Fibroblast of skin of left quadriceps (primary cell): ENCODE measurements at places on chromosomes 1 and 21.

GRCh38 chr21:41482301-41482700, 25.7 kb downstream of the TMPRSS2 start:
- peak; percentile 41 for DNase-seq

- DNase-seq, result peak; percentile 6
Measured at GRCh38 chr1:230754796-230755195, 7.6 kb downstream of the CAPN9 start.

- no peak for DNase-seq
Measured at GRCh38 chr1:216926720-216927510, 203.7 kb upstream of the ESRRG start.

GRCh38 chr1:210850556-210850955, 283.4 kb downstream of the KCNH1 start:
- no peak for DNase-seq

DNA sequence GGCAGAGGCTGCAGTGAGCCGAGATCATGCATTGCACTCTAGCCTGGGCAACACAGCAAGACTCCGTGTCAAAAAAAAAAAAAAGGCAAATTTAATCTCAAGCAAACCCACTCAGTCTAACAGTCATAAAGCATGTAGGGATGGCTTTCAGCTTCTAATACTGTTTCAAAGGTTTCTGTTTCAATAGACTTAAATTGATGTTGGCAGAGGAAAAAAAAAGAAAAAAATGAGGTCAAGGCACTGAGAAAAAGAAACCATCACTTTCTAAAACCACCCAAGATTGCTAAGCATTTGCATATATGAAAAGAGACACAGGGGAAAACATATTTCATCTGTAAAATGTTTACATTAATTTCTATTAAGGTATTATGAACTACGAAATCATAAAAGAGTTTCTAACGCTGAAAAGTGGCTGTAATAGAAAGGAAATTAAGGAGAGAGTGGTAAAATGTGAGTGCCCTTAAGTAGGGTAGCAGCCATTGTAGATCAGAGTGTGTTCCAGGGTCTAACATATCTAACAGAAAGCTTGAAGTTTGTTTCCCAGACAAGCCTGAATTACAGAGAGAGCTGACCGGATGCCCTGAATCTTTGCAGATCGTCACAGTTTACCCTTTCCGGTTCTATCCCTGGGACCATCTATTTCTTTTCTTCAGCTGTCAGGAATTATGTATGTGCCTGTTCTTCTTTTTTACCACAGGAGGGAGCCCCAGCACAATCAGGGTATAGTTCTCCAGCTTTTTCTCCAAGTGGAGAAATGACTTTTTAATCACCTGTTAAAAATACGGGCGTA, 70.0 kb downstream of the PLD5 start:
- peak; percentile 9 for DNase-seq

DNA sequence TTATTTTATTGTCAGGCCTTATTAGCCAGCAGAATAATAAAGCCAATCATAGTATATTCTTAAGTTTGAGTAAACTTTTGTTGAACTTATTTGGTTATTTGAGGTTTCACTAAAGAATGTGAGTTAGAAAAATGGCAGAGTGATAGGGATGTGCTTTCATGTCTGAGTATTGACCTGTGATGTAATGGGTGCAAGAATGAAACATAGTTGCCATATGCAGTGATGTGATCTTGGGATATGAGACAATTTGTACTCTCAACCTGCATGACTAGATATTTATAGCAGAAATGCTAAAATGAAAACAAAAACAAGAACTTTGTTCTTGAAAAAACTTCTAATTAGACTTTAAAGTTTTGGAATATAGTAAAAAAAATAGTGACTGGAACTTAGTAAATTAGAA, 97.9 kb downstream of the DISP1 start:
- DNase-seq, result no peak

- DNase-seq, result no peak
Measured at GRCh38 chr1:215992620-215993019, 425.5 kb downstream of the KCTD3 start.

GRCh38 chr1:155978973-155979429, 654 bp upstream of the ARHGEF2 start:
- no peak for DNase-seq

GRCh38 chr1:23500466-23500865, 16.5 kb upstream of the ASAP3 start:
- no peak for DNase-seq

DNA sequence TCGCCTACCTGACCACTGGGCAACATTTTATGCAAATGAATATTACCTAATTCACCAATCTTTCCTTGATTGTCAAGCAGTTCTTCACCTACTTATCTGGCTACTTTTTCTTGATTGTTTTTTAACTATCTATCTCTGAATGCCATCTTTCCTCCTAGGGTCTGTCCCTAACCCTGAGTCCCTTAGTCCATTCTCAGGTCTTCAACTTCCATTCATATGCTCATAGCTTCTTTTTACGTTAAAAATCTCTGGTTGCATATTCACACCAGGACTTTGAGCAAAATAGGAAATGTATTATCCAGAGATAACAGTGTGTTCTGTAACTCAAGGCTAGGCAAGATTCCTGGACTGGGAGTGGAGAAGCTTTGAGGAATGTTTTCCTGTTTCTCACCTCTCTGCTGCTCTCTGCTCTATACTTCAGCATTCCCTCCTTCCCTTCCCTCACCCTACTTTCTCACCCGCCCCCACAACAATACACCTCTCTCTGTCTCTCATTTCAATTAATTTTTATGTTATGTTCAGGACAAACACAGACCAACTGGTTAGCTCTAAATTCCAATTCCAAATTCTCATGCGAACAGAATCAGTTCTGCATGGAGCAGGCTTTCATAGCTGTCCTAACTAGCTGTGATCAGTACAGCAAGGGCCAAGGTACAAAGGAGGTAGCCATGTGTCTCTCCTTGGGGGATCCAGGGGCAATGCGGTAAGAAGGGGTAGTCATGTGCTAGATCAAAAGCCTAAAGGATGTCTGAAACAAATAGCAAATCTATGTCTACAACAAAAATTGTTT, 278.4 kb downstream of the USH2A start:
- no peak for DNase-seq

GRCh38 chr1:3620708-3621107, 4.1 kb upstream of the TPRG1L start:
- no peak for DNase-seq

DNA sequence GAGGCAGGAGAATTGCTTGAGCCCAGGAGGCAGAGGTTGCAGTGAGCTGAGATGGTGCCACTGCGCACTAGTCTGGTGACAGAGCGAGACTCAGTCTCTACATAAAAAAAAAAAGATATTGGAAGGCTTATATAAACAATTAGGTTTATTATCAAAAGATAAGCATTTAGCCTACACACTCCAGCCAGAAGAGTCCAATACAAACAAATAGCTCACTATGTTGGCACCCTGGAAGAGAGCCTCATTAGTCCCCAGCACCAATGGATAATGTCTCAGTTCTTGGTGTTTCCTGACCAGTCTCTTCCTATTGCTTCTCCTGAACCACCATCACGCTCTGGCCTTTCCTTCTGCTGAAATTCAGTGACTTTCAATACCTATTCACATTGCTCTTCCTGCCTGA, 48.6 kb upstream of the ATP1A1 start:
- no peak for DNase-seq

DNA sequence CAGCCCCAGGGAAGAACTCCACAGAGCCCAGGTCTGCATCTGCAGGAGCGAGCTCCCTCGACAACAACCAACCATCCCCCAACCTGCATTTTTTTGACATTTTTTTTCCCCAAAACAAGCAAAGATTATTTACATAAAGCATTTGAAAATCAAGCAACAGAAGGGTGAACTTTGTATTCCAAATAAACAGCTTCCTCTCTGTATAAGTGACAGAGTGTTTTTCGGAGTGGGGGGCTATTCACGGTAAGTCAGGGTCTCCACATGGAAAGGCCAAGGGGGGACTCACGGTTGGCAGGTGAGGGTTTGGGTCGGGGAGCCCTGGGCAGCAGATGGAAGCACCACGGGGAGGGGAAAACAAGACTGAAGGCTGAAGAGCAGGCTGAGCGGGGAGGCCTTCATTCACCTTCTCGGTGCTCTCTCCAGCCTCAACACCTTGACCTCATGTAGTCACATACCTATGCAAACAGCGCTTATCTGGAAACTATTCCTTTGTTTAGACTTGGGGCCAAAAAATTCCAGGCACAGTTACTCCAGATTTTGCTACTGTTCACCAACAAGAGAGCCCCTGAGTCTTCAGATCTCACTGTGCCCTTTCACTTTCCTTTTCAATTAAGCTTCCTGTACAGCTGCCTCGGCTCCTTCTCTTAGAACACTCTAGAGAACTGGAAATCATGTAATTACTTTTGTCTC, 27.6 kb downstream of the C2CD2 start:
- peak; percentile 10 for DNase-seq

DNA sequence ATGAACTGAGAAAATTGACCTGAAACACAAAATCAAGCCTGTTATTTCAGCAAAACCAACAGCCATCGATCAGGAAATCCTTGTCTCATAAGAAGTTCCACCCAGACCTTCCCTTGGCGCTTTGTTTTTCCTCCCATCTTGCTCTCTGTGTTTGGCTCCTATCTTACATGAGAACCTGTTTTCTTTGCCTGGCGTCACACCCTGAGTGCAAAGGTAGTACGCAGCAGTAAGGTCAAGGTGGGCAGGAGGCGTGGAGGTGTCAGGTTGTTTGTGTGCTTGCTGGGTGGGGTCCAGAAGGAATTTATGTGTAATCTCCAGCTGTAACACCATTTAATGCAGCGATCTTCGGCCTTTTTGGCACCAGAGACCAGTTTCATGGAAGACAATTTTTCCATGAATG, 50.5 kb downstream of the C1orf21 start:
- no peak for DNase-seq

GRCh38 chr21:36784947-36785346, 86.0 kb downstream of the SIM2 start:
- DNase-seq, result no peak

- DNase-seq, result no peak
Measured at GRCh38 chr1:230163719-230164118, 96.7 kb downstream of the GALNT2 start.

GRCh38 chr1:167592475-167592874, 37.6 kb upstream of the RCSD1 start:
- DNase-seq, result no peak

- peak; percentile 68 for DNase-seq
Measured at GRCh38 chr1:79128722-79129121, 122.2 kb upstream of the ADGRL4 start.

DNA sequence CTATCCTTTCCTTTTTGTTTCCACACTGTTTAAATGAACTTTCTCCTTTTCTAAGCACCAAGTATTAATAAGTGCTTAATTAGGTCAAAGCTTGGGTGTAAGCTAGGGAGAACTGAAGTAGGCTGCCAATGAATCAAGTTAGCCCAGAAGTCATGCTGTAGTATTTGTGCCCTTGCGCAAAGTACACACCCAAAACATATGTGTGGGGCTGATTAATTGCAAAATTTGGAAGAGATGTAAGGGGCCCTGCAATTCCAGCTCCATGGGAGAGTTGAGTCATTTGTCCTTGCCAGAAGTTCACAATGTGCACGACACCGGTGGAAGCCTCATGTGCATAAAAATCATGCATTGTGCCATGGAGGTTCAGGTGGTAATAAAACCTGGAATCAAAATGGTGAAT, 18.6 kb upstream of the NTNG1 start:
- DNase-seq, result no peak

DNA sequence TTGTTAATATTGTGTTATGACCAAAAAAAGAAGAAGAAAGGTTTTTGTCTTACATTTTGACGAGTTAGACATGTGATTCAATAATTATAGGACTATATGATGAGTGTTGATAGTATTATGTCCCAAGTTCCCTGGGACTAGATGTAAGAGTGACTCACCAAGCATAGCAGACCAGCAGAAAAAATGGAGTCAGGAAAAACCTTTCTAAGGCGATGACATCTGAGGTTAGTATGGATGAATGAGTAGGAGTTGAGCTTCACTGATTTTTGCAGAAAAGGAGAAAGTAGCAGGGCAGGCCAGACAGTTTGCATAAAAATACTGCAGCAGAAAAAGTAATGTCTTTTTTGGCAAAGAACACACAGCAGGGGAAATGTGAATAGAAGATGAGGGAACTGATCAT, 1041.3 kb upstream of the ADGRL4 start:
- DNase-seq, result peak; percentile 89

DNA sequence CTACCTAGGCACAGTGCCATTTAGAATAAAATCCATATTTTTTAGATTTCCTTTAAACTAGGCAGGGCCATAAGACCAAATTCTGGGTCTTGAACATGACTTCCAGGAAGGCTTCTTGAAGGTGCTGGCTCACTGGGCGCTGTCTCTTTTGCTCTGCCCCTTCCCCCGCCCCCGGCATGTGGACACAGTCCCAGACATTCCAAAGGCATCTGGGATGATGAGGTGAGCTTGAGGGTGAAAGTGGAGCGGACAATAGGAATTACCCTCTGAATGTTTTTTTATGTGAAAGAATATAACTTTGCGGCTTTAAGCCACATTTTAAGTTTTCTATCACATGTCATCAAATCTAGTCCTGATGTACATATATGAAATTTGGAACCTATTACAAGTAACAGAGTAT, 29.4 kb downstream of the RWDD3 start:
- DNase-seq, result peak; percentile 24

GRCh38 chr1:115041654-115042053, 12.0 kb downstream of the TSHB start:
- no peak for DNase-seq

DNA sequence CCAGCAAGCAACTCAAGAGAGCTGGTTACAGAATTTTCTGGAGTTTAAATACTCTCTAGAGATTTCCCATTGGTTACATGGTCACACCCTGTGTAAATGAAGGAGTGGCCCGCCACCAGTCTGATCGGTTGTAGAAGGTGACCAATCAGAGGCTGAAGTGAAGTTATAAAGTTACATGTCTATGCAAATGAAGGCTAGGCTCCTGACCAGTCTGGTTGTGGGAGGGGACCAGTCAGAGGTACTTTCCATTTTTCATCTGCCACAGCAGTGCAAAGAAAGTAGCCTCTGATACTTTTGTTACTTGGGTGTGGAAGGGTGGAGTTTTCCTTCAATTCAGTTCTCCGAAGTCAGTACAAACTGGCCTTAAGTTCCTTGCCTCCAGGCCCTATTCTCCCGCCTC, 273.7 kb downstream of the BARHL2 start:
- no peak for DNase-seq

GRCh38 chr1:59285691-59286090, 11.2 kb upstream of the FGGY start:
- no peak for DNase-seq
